Spinal cord (tissue), 10 donors: ENCODE measurements at places on chromosomes 5 and 9.

DNA sequence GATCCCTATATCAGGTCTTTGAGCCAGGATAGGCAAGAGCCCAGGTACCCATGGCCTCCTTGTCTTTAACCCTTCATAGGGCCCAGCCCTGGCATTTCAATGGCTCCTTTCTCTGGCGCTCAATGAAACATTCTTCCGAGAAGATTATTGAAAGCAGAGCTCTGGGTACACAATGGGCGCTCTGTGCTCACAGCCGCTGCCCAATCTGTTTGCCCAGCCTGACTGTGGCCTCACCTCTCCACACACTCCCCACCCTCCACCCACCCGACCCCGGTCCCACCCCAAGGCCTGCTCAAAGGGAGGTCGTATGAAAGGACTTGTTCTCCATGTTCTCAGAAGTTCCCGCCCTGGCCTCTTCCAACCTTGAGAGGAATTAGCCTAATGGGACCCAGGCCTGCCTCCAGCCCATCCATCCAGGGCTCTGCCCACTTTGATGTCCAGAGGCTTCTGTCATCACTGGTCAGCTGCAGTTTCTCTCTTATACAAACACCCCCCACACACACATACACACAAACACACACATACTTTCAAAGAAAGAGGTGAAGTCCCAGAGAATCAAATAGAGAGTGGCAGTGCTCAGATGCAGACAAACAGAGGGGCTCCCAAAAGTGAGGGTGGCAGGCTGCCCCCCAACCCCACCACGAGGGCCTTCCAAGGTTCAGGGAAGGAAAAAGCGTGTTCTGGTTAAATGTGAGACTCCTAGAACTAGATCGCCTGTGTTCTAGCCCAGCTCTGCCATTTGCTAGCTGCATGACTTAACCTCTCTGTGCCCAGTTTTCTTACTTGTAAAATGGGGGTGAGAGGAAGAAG is 5.1 kb upstream of the ARSI start:
- DNase-seq, result peak; percentile 55

- no peak for DNase-seq
These were observed 18.0 kb upstream of the PRR16 start for GRCh38 chr5:120446068-120446492.

DNA sequence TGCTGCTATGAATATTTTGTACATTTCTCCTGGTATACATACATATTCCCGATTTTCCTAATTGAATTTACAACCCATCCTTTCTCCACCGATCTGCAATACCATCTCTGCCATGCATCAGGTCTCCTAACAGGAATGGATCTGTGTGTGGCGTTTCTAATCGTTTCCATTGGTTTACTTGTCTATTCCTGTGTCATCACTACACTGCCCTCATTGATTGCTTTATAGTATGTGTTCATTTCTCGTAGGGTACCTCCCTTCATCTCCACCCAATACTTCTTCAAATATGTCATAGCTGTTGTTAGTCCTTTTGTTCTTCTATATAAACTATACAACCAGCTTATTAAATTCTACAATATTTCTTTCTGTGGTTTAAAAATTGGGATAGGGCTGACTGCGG is 7.1 kb upstream of the OR2S2 start:
- no peak for DNase-seq

DNA sequence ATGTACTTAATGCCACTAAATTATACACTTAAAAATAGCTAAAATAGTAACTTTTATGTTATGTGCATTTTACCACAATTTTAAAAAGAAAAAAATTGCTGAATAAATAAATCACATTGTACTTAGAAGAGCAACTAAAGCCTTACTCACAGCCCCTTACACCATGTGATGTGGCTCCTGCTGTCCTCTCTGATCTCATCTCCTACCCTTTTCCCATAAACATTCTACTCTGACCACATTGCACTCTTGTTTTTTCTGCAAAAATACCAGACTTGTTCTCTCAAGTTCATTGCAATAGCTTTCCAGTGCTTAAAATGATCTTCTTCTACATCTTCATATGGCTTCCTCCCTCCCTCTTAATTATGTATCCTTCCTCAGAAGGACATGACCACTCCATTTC is 268.4 kb downstream of the ELAVL2 start:
- no peak for DNase-seq

DNA sequence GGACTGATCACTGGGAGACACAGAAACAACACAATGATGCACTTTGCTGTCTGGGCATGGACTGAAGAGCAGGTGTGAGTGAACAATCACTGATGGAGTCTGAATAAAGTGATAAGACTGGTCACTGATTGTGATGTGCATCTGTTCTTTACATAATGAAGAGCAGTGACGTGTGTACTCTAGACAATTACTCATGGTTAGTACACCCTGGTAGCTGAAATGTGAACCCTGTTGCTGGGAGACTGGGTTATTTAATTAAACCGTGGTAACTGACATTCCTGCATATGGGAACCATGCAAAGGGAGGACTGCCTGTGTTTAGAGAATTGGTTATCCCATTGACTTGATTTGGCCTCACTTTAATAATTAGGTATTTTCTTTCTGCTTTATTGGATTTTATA is 202.9 kb downstream of the NR2F1-AS1 start:
- DNase-seq, result peak; percentile 20

- no peak for DNase-seq
These were observed 20.1 kb downstream of the STK10 start for GRCh38 chr5:172167895-172168294.

GRCh38 chr9:8579661-8580060 is 780.1 kb upstream of the DMAC1 start:
- no peak for DNase-seq

DNA sequence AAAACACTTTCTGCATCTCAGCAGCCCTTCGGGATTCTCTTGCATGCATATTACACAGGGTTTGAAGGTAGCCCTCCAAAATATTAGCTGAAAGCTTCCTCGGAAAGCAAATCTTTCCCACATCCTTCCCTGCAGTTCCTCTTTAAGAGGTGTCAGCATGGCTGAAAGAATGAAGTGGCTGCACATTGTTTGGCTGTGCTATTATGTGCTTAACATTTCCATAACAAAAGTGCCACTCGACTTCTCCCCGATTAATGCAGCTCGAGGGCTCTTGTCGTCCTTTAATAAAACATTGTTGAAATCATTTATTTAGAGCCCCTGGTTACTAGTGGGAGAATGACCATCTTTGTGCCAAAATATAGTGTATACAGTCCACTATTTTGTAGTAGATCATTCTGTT is 6.5 kb downstream of the GAS1 start:
- DNase-seq, result no peak

GRCh38 chr9:108634672-108635462 is 220.9 kb downstream of the ACTL7B start:
- no peak for DNase-seq

- DNase-seq, result no peak
These were observed 22.1 kb upstream of the GALNT10 start for GRCh38 chr5:154168395-154168794.

DNA sequence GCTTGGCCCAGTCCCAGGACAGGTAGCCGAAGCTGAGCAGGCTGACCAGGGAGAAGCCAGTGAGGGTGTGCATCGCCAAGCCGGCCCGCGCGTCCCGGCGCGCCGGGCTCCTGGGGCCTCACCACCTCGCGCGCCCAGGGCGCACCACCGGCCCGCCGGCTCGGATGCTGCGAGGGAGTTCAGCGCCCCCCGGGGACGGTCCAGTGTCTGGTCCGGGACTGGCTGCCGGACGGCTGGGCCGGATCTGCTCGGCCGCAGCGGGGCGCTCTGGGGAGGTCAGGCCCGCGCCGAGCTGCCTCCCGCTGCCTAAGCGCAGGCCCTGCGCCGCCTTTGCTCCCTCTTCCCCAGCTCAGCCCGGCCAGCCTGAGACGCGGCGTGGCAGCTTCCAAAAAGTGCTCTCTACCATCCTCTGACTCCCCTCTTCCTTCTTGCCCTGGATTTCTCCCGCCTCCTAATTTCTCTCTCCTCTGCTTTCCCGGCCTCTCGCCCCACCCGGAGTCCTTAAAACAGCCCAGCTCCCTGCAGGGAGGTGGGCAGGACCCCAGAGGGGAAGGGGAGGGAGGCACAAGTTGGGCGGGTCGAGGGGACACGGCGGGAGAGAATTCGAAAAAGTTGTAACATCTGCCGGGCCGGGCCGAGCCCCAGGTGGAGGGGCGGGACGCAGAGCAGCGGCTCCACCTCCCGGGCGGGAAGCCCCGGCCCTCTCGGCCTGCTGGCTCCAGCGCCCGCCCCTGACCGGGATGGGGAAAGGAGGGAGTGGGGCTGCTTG is at the start of gene ARSI:
TSS of gene ARSI (minus strand) at position 605 of the 769 bp plus-strand sequence. CDS start at position 73, 532 bp downstream.
- DNase-seq, result no peak

DNA sequence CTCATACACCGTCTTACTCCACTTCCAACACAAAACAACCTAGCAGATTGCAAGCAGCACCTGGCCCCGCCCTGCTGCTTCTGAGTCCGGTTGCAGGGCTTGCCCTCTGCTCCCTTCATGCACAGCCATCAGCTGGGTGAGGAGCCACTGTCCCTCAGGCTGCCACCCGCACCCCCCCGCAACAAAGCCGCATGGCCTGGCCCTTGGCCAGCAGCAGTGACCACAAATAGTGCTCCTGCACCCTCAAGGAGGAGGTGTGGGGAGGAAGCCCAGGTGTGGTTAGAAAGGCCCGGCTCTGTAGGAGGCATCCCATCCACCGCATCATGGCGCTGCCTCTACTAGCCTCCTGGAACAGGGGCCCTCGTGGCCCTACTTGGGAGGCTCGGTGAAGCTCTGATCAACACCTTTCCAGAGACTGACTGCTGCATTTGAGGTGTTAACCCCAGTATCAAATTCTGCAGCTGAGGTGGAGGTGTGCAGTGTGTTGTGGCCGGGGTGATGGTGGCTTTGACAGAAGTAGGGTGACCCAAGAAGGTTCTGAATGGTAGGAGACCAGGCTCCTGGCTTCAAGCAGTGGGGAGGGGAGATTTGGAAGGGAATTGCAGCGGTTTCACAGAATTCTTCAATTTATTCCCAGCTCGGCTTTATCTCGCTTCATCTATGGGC is 52.7 kb downstream of the WNK2 start:
- no peak for DNase-seq

GRCh38 chr5:141753971-141754713 is 72.1 kb upstream of the ARAP3 start:
- DNase-seq, result no peak

- DNase-seq, result no peak
These were observed 63.4 kb downstream of the PSMB7 start for GRCh38 chr9:124351672-124352468.

DNA sequence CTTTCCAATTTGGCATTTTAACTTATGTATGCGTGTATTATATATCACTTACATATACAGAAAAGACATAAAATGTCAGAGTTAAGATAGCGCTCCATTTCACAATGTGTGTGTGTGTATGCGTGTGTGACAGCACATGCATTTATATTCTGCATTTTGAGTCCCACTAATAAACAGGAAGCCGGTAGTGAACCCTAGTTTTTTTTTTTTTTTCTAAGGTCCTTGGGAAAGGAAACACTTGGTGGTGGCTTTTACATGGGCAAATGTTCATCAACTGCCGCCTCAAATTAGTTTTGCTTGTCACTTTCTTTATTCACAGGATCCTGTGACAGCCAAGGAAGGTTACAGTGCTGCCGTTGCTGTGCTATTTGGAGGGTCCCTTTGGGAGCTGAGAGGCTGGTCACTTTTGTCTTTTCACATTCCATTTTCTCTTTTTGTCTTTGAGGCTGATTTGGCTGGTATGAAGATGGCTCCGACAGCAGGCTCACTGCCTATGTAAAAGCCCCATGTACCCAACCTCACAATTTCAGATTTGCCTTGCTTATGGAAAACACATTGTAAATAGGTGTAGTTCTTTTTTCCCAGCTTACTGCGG is 298.9 kb downstream of the CSNK1G3 start:
- DNase-seq, result peak; percentile 74

GRCh38 chr5:33491941-33492340 is 51.2 kb downstream of the TARS1 start:
- no peak for DNase-seq

GRCh38 chr5:140172483-140172882 is 2.5 kb upstream of the CYSTM1 start:
- DNase-seq, result no peak

DNA sequence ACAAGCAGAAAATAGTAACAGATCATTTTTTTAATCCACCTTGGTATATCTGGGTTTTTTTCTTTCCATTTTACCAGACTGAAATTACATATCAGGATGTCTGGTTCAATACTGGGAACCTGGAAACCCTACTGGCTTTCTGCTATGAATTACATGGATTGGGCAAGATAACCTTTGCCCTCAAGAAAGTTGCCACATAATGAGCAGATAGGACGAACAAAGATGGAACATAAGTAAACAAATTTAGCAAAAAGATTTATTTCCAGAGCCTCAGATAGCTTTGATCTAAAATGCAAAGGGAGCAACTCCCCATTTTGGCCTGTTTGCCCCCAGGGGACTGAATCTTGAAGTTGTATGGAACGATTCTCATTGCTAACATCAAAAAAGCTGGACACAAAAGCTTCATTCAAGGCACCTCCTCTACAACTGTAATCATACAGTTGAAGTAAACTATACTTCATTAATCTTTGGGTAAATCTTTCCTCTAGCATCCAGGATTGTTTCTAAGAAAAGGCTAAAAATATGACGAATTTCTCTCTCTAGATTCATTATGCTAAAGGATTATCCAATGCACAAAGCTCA is 131.6 kb upstream of the PTGER4 start:
- DNase-seq, result no peak

GRCh38 chr5:4547547-4547946 is 592.6 kb upstream of the ADAMTS16 start:
- no peak for DNase-seq

DNA sequence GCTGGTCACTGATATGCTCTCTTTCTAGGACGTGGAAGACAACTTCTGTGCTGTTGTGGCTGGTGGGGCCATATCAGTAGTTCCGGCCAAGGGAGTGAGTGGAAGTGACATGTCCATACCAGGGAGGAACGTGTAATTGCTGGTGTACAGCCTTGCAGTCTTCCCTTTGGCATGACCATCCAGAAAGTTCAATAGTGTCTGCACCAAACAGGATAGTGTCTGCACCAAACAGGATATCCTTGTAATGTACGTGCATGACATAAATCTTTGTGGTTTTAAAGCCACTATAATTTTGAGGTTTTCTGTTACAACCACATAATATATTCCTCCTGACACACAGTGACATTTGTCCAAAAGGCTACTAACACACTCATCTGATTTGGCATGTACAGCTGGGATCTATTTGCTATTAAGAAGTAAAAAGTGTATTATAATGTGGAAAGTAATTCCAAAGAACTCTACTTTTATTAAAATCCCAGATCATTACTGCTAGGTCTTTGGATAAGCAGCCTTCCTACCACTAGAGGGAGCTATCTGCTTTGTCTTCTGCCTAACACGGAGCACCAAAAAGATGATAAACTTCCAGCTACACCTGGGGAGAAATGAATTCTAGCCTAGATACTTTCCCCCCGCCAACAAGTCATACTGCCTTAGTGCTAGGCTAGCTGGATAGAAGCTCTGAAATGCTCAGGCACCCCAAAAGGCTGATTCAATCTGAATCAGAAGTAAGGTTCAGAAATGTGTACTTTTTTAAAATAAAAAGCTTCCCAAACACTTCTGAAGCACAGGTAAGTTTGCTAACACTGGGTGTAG is 52.7 kb downstream of the RNF145 start:
- DNase-seq, result peak; percentile 49

DNA sequence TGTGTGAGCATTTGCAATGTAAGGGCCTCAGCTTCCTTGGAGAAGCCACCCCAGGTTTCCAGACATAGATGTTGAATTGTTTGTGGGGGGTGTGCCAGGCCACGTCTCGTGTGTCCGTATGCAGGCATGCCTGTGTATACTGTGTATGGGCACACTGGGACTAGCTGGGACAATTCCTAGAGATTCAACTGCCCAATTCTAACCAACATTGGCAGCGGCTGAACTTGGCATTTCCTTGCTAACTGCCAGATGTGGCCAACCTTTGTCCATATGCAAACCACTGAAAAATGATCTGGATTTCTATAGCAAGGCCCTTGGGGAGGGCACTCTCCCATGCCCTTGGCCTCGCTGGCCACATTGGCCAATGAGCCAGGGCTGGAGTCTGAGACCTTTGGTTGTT is 50.3 kb downstream of the SAR1B start:
- no peak for DNase-seq
